ENCODE measurements at places on chromosomes 5 and 9. TPM values are rescaled to one million over a fixed set of nuclear protein-coding genes. Genes with fewer than 3 reads are reported as not detected.

- peaks cover 3% of the 10 kb centered on the region for H3K4me1 ChIP-seq
- no peak overlapping the region for H3K4me3 ChIP-seq
- peaks cover 31% of the 10 kb centered on the region for H3K36me3 ChIP-seq
- no peaks in the 10 kb centered on the region for H3K27me3 ChIP-seq
Measured at GRCh38 chr9:130089141-130089540, 35.4 kb downstream of the GPR107 start.

DNA sequence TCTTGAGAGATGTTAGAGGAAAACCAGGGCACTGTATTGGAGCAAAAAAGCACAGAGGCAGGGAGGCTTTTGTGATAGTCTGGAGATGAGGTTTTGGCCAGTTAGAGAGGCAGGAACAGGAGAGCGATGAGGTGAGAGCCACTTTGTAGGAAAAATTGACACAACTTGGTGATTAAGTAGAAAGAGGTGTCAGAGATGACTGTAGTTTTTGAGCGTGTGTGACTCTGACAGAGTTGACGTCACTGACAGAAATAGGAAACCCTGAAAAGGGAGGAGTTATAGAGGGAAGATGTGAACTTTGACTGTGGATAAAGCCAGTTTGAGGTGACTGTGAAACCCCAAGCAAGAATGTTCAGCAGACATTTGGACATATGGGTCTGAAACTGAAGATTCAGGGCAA, 15.7 kb downstream of the NFX1 start:
- no peak for DNase-seq
- no peak overlapping the region for H3K27ac ChIP-seq
- H3K27me3 ChIP-seq = no peaks in the 10 kb centered on the region

GRCh38 chr9:7879551-7880245, 80.1 kb upstream of the DMAC1 start:
- no peak overlapping the region for H3K27ac ChIP-seq
- DNase-seq = no peak
- H3K4me1 ChIP-seq = no peaks in the 10 kb centered on the region
- no peaks in the 10 kb centered on the region for H3K36me3 ChIP-seq
- no peak overlapping the region for H3K4me3 ChIP-seq

DNA sequence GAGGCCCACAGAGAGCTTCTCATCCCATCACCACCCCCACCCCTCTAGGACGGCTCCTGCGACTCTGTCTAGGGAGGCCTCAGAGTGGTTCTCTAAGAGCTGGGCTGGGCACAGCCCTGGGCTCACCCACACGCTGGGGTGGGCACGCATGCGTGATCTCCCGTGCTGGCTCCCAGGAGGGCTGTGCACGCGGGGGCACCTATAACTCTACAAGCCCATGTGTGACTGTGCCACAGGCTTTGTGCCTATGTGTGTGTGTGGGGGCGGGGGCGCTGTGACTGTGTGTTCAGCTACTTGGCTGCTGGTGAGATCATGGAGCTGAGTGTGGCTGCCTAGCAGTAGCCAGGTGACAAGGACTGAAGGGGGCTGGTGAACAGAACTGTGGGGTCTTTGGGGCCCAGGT, 32.2 kb downstream of the NDUFA8 start:
- H3K27ac ChIP-seq = no peak overlapping the region
- no peaks in the 10 kb centered on the region for H3K36me3 ChIP-seq
- no peak for DNase-seq
- H3K4me1 ChIP-seq = peaks cover 28% of the 10 kb centered on the region

PCDHA9 gene
- 2.0 TPM for total RNA-seq

DNA sequence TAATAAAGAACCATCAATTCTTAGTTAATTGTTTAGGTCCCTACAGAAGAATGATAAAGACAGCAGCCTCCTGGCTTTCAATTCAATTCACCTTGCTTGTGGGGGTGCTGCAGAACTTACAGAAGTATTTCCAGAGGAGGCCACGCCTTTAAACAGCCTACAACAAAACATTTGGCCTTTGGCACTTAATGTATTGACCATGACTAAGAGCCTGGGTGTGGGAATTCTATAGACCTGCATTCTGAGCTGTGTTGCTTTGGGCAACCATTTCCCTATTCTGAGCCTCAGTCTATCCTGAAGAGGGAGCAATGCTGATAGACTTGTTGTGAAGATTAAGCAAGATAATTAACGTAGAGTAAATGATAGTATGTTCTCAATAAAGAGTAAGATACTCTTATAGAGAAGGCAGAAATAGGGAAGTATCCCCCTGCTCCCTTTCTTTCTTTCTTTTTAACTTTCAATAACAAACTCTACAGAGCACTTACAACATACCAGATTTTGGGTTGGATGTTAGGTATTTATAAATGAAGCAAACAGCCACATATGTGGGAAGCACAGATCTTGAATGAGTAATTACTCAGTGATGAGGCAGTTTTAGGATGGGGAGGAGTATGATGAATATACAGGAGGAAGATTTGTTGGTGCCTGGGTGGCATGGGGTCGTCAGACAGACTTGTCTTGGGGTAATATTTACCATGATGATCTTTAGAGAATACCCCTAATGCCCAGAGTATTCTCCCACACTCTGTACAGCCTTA, 28.4 kb downstream of the PAPPA start:
- H3K36me3 ChIP-seq = peaks cover 20% of the 10 kb centered on the region
- peaks cover 51% of the 10 kb centered on the region for H3K4me1 ChIP-seq
- H3K4me3 ChIP-seq = no peak overlapping the region
- no peak for DNase-seq

GRCh38 chr5:86890375-86890774, 272.6 kb downstream of the COX7C start:
- H3K27ac ChIP-seq = no peak overlapping the region
- H3K27me3 ChIP-seq = peaks cover 8% of the 10 kb centered on the region
- no peaks in the 10 kb centered on the region for H3K4me1 ChIP-seq

GRCh38 chr9:23526806-23527205, 299.2 kb downstream of the ELAVL2 start:
- H3K27me3 ChIP-seq = no peaks in the 10 kb centered on the region
- no peak for DNase-seq
- no peak overlapping the region for H3K4me3 ChIP-seq

DNA sequence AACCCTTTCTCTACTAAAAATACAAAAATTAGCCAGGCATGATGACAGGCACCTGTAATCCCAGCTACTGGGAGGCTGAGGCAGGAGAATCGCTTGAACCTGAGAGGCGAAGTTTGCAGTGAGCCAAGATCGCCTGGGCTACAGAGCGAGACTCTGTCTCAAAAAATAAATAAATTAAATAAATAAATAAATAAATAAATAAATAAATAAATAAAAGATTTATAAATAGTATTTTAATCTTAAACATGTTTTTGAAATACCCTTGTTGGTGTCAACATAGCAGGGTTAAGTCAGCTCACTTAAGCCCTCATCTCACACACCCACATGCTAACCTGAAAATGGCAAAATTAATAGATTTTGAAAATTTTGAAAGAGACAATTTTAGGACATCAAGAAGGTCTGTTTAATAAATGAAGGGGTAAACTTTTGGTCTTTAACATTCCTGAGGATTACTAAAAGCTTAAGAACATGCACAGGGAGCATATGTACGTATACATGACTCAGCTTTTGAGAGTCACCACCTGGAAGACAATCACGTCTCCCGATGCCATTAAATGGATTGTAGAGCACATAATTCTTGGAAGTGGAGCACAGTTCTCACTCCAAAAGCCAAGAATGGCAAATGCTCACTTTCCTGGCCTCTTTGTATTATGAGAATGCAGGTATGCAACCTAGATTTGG, 202.5 kb downstream of the GDNF start:
- peaks cover 34% of the 10 kb centered on the region for H3K4me1 ChIP-seq
- H3K27me3 ChIP-seq = no peaks in the 10 kb centered on the region
- H3K36me3 ChIP-seq = no peaks in the 10 kb centered on the region
- DNase-seq = no peak
- H3K27ac ChIP-seq = no peak overlapping the region
- no peak overlapping the region for H3K4me3 ChIP-seq

DNA sequence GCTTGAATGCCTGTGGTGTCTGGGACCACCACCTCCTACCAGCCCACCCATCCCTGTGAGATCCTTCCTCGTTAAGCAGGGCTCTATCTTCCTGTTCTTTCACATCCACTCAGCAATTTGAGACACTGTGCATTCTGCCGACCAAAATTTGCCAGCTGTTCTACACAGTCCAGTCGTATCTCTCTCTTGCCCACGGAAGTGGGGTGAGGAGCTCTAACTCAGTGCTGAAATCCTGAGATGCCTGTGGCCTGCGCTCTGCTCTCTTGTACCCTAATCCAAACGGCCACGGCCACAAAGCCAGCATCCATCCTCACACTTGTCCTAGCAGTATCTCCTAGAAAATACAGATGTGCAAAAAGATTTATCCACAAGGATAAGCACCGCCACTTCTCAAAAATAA, 97.9 kb downstream of the MVB12B start:
- H3K4me3 ChIP-seq = no peak overlapping the region
- H3K36me3 ChIP-seq = peaks cover 20% of the 10 kb centered on the region
- H3K4me1 ChIP-seq = peaks cover 14% of the 10 kb centered on the region

TMEM215 gene
- not detected for total RNA-seq

GRCh38 chr9:131096269-131097125, at the start of gene AIF1L:
Gene AIF1L, plus strand, starts transcription at chr9:131096531. Its CDS starts 99 bp downstream, at chr9:131096630.
- H3K4me1 ChIP-seq = peaks cover 44% of the 10 kb centered on the region
- no peak for DNase-seq
- H3K4me3 ChIP-seq = peak within 1 kb of the TSS; percentile 71
- H3K36me3 ChIP-seq = no peaks in the 10 kb centered on the region
- peaks cover 6% of the 10 kb centered on the region for H3K27me3 ChIP-seq

LPCAT1 gene
- total RNA-seq = 49.4 TPM

- no peak overlapping the region for H3K27ac ChIP-seq
- peaks cover 17% of the 10 kb centered on the region for H3K27me3 ChIP-seq
- H3K4me3 ChIP-seq = no peak overlapping the region
Measured at GRCh38 chr9:536597-537511, 304.6 kb upstream of the DMRT1 start.

GRCh38 chr9:16709924-16710323, 160.5 kb downstream of the BNC2 start:
- H3K4me3 ChIP-seq = no peak overlapping the region
- peaks cover 35% of the 10 kb centered on the region for H3K4me1 ChIP-seq
- no peak overlapping the region for H3K27ac ChIP-seq
- no peak for DNase-seq
- H3K36me3 ChIP-seq = no peaks in the 10 kb centered on the region

RLN1 gene
- not detected for total RNA-seq

GRCh38 chr9:134592018-134592818, 49.4 kb upstream of the COL5A1 start:
- peaks cover 42% of the 10 kb centered on the region for H3K4me1 ChIP-seq

DNA sequence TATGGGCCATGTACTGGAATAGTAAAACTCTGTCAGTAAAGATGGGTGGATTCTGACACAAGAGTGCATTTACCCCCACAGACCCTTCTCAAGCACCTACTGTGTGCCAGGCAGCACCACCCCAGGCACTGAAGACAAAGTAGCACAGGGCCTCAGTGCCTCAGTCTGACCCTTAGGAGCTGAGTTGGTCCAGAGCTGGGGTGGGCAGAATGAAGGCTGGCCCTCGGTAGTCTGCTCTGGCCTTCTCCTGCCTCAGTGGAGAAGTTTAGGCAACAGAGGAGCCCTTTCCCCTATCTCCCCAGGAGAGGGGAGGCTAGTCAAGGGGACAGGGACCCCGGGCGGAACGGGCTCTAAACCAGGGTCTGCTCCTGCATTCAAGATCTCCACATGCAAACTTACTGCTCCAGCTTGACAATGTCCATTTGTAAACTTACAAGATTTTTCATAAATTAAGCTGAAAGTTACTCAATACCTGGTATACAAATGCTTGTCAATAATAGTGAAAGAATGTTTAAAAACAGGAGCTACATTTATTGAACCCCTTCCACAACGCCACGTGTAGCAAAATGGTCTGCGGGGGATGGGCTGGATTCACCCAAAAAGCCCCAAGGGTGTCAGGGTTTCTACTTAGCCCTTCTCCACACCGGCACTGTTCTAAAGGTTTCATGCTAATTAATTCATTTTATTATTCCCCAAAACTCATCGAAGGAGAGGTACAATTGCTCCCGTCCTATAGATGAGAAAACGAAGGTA, 1.5 kb downstream of the VDAC1 start:
- no peaks in the 10 kb centered on the region for H3K27me3 ChIP-seq
- peak overlapping the region; percentile 95 for H3K27ac ChIP-seq
- H3K4me1 ChIP-seq = peaks cover 45% of the 10 kb centered on the region
- peaks cover 3% of the 10 kb centered on the region for H3K36me3 ChIP-seq
- DNase-seq = peak; percentile 28

DNA sequence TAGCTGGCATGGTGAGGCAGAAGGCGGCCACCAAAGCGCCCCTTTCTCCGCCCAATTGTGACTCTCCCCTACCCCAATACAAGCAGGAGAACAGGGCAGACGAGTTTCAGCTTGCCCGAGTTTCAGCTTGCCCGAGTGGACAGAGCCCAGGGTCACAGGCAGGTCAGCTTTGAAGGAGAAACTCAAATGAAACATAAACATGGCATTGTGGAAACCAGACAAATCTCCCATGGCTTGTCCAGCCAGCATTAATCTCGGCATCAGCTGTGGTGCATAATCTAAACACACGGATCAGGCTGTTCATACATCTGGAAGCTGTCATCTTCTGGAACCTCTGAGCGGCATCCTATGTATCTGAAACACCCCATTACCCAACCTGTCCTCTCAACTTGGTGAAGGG, 16.9 kb downstream of the PTCH1 start:
- no peak overlapping the region for H3K4me3 ChIP-seq
- no peaks in the 10 kb centered on the region for H3K27me3 ChIP-seq
- H3K4me1 ChIP-seq = peaks cover 46% of the 10 kb centered on the region
- DNase-seq = no peak

DNA sequence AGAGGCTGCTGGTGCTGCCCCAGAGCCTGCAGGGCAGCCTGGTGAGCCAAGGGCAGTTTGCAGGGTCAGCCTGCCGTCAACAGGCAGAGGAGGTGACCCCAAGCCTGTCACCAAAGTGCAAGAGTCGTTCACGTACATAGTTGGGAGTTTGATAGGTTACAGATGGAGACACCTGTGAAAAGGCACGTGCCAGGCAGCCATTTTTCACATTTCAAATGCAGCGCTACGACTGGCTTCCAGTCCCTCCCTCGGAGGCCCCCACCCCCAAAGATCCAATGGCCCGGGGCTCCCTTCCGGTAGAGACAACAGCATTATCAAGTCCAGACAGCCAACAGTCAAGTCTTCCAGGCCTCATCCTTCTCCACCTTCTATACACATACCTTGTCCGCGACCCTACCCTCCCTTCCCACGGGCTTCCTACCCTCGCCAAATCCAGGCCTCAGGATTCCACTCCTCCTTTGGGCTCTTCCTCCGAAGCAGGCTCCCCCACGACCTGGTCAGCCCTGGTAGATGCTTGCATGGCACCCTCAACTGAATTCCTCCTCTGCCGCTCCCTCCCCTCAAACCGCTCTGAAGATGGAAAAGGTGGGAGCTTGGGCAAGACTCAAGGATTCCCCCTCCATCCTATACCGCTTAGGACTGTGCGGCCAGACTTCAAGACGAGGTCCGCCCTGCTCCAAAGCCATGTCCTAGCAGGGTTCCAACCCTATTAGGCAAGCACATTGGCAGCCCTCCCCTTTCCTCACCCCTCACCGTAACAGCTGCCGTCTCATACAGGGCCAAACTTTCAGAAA, 13.2 kb downstream of the HNRNPH1 start:
- DNase-seq = no peak
- H3K4me1 ChIP-seq = peaks cover 40% of the 10 kb centered on the region
- no peaks in the 10 kb centered on the region for H3K27me3 ChIP-seq
- no peak overlapping the region for H3K4me3 ChIP-seq
- H3K27ac ChIP-seq = peak overlapping the region; percentile 61

FAM151B gene
- total RNA-seq = 5.7 TPM

- peaks cover 28% of the 10 kb centered on the region for H3K27me3 ChIP-seq
- DNase-seq = no peak
- H3K36me3 ChIP-seq = no peaks in the 10 kb centered on the region
- H3K4me3 ChIP-seq = no peak overlapping the region
- H3K27ac ChIP-seq = no peak overlapping the region
Measured at GRCh38 chr9:74729136-74729695, 158.5 kb downstream of the TRPM6 start.

Measured in chondrocyte (in vitro differentiated cells).